ENCODE measurements at places on chromosomes 1 and 21.

GRCh38 chr1:64616039-64616438 is 128.8 kb upstream of the RAVER2 start:
- no peak for DNase-seq
- H3K27me3 ChIP-seq, result no peaks in the 10 kb centered on the region
- H3K36me3 ChIP-seq, result no peaks in the 10 kb centered on the region

- H3K4me1 ChIP-seq, result no peaks in the 10 kb centered on the region
- no peak for DNase-seq
- no peak overlapping the region for H3K27ac ChIP-seq
- no peaks in the 10 kb centered on the region for H3K36me3 ChIP-seq
- no peaks in the 10 kb centered on the region for H3K27me3 ChIP-seq
- no peak overlapping the region for H3K4me3 ChIP-seq
Observed at GRCh38 chr1:207261971-207262370, 59.5 kb upstream of the CD55 start.

DNA sequence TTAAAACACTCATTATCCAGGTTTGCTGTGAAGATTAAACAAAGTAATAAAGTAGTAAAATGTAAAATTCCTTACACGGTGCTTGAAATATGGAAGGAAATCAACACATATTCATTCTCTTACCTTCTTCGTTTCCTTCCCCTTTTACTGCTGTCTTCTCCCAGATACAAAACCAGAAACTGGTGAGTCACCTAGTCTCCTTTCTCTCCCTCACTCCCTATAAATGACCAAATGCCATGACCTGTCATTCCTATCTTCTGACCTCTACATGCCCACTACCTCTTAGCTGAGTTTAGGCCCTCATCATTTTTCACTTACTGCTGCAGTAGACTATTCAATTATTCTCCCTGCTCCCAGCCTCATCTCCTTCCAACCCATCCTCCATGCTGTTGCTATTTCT is 4.3 kb upstream of the NR1I3 start:
- H3K36me3 ChIP-seq, result no peaks in the 10 kb centered on the region
- H3K4me1 ChIP-seq, result no peaks in the 10 kb centered on the region
- H3K27ac ChIP-seq, result no peak overlapping the region
- no peaks in the 10 kb centered on the region for H3K27me3 ChIP-seq

DNA sequence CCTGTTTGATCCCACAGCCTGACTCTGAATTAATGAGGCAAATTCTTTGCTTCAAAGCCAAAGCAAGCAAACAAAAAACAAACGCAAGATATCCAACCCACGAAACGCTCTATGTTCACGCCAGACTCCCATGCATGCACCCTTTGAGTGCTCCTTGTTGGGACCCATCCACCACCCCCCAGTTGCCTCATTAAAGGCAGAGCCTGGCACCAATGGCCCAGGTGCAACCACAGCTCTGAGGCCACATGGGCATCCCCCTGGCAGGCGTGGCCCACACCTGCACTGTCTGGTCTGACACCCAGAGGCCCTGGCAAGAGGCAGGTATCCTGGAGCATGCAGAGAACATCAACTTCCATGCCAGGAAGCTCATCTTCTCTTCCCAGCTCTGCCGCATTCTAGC is 1.1 kb upstream of the PADI4 start:
- no peaks in the 10 kb centered on the region for H3K4me1 ChIP-seq
- no peak overlapping the region for H3K27ac ChIP-seq
- no peaks in the 10 kb centered on the region for H3K36me3 ChIP-seq
- H3K4me3 ChIP-seq, result no peak overlapping the region

- no peaks in the 10 kb centered on the region for H3K27me3 ChIP-seq
- H3K4me1 ChIP-seq, result peaks cover 9% of the 10 kb centered on the region
Observed at GRCh38 chr1:39427374-39427773, 64.1 kb upstream of the BMP8A start.

DNA sequence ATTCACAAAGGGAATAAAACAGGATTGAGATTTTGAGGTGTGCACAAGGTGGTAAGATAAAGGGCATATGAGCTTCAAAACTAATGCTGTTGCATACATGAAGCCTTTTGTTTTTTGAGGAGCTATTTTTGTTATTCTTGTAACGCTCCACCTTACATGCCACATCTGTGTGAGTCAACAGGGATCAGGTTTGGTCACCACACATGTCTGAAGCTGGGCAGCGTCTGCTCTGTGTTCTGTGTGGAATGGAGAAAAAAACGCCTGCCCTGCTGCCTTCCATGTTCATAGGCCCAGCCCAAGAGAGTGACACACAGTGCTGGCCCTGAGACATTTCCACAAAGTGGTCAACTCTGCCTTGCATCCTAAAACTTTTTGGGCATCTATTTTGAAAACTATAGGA is 67.7 kb downstream of the MPZL1 start:
- H3K4me1 ChIP-seq, result no peaks in the 10 kb centered on the region
- H3K27ac ChIP-seq, result no peak overlapping the region

GRCh38 chr21:38970765-38971164 is 165.0 kb downstream of the ETS2 start:
- H3K27ac ChIP-seq, result no peak overlapping the region
- no peak overlapping the region for H3K4me3 ChIP-seq
- no peaks in the 10 kb centered on the region for H3K4me1 ChIP-seq
- no peaks in the 10 kb centered on the region for H3K36me3 ChIP-seq

GRCh38 chr1:68473060-68473459 is 23.3 kb upstream of the RPE65 start:
- DNase-seq, result no peak
- H3K27ac ChIP-seq, result no peak overlapping the region
- no peaks in the 10 kb centered on the region for H3K27me3 ChIP-seq
- peaks cover 3% of the 10 kb centered on the region for H3K4me1 ChIP-seq
- H3K4me3 ChIP-seq, result no peak overlapping the region

DNA sequence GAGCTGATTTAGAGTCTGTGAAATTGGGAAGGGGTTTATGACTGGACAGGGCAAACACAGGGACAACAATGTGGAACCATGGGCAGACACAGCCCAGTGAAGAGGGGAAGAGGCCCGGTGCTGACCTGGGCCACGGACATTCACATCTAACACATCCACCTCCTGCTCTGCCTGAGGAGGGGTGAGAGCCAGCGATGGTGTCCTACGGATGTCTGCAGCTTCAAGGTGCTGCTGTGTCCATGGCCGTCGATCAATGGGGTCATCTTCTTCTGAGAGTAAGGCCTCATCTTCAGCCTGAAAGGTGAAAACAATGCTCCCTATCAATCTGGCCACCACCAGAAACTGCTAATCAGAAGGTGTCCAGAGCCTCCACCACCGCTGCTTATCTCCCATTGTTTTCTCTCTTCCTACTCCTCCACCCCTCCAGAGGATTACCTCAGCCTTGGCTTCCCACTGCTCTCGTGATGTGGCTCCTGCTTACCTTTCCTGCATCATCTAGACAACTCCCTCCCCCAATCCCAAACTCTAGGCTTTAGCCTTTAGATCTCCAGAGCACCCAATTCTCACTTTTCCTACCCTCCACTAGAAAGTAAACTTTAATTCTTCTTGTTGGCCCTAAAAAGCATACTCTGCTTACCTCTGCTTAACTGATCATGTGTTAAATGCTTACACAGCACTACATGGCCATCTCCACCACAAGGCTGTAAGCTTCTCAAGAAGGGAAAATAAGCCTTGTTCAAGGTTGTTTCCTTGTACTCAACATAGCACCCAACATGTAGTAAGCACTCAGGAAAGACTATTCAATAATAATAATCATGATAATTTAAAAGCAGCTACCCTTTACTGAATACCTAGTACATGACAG is 24.0 kb upstream of the ADAM30 start:
- H3K4me3 ChIP-seq, result no peak overlapping the region
- DNase-seq, result no peak
- H3K4me1 ChIP-seq, result no peaks in the 10 kb centered on the region
- H3K27ac ChIP-seq, result no peak overlapping the region
- peaks cover 100% of the 10 kb centered on the region for H3K36me3 ChIP-seq

- H3K36me3 ChIP-seq, result no peaks in the 10 kb centered on the region
- no peak overlapping the region for H3K4me3 ChIP-seq
- no peak overlapping the region for H3K27ac ChIP-seq
- no peak for DNase-seq
- H3K27me3 ChIP-seq, result no peaks in the 10 kb centered on the region
- no peaks in the 10 kb centered on the region for H3K4me1 ChIP-seq
Observed at GRCh38 chr1:33563699-33564098, 91.3 kb downstream of the ZSCAN20 start.

DNA sequence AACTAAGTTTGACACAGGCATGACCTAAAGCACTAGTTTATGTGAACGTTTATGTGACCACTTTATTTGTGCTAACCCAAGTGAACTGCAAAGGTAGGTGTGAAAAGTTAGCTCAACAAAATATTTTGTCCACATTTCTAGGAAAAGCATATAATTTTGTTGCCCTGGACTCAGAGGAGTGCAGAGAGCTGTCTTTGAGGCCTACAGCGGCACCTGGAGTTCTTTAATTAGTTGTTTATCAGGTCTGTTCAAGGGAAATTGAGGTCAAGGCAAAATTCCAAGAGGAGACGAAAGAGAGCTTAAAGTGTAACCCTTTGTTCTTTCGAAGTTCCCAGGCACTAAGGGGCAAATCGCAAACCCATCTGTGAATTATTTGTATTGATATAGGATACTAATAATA is 1.3 kb downstream of the GIPC2 start:
- DNase-seq, result peak; percentile 34
- H3K36me3 ChIP-seq, result no peaks in the 10 kb centered on the region
- peak overlapping the region; percentile 90 for H3K4me3 ChIP-seq
- peaks cover 8% of the 10 kb centered on the region for H3K4me1 ChIP-seq

- H3K36me3 ChIP-seq, result no peaks in the 10 kb centered on the region
- DNase-seq, result no peak
- H3K4me1 ChIP-seq, result no peaks in the 10 kb centered on the region
- no peak overlapping the region for H3K4me3 ChIP-seq
- H3K27ac ChIP-seq, result no peak overlapping the region
- peaks cover 73% of the 10 kb centered on the region for H3K27me3 ChIP-seq
Observed at GRCh38 chr1:2443277-2444137, 31.1 kb upstream of the PEX10 start.

DNA sequence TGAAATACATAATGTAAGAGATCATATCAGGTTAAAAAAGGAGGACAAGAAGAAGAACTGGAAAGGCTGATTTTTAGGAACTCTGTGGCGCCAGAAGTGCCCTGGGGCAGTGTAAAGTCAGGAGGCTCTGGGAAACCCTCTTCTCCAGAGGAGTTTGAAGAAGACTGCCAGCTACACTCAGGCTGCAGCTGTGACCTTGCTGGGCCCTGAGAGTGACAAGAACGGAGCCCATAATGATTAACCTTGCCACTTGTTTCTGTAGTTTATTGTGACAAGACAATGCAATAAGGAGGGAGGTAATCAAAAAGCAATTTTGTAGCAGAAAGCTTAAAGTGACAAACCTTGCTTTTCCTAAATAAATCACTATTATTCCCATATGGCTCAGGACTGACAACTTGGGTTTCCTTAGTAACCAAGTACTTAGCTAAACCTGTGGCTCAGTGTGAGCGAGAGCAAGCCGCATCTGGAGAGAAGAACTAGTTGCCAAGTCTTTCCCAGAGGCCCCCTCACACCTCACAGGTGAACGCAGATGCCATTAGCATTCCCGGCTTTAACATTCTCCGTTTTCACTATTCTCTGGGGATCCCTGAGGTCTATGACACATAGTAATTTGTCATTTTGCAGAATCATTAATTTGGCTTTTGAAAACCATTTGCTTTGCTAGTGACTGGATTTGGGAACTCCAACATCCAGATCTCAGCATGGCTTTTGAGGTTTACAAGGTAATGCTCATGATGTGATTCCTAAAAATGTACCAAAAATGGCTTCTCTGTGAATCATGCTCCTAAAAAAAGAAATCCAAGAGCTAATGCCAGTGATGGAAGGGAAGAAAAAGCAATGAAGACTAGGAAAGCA is 115.9 kb downstream of the OMA1 start:
- no peak overlapping the region for H3K4me3 ChIP-seq
- peaks cover 8% of the 10 kb centered on the region for H3K4me1 ChIP-seq
- H3K36me3 ChIP-seq, result no peaks in the 10 kb centered on the region
- no peak for DNase-seq
- H3K27ac ChIP-seq, result no peak overlapping the region

- H3K27me3 ChIP-seq, result no peaks in the 10 kb centered on the region
- H3K4me3 ChIP-seq, result no peak overlapping the region
- no peak for DNase-seq
- H3K36me3 ChIP-seq, result no peaks in the 10 kb centered on the region
- no peaks in the 10 kb centered on the region for H3K4me1 ChIP-seq
Observed at GRCh38 chr1:4084048-4084431, 184.0 kb upstream of the C1orf174 start.

DNA sequence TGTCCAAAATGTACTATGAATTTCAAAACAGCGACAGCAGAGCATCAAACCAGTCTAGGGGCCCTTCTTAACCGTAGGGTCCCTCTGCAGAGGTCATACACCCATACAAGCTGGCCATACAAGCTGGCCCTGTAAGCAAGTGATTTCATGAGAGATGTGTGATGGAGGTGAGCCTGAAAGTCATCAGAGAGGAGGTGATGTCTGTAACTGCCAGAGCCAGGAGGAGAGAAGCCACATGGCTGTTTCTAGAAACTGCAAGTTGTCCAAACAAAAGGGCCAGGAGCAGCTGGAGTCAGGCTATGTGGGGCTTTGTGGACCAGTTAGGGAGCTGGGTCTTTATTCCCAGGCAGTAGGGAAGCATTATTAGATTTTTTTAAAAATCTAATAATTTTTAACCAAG is 14.8 kb upstream of the SERINC2 start:
- H3K27ac ChIP-seq, result no peak overlapping the region
- H3K27me3 ChIP-seq, result no peaks in the 10 kb centered on the region
- H3K4me3 ChIP-seq, result no peak overlapping the region

GRCh38 chr1:69196071-69196470 is 371.7 kb upstream of the LRRC7 start:
- no peaks in the 10 kb centered on the region for H3K36me3 ChIP-seq
- no peak for DNase-seq
- no peak overlapping the region for H3K4me3 ChIP-seq

GRCh38 chr1:3515774-3516480 is 61.5 kb downstream of the ARHGEF16 start:
- H3K27ac ChIP-seq, result no peak overlapping the region
- no peak overlapping the region for H3K4me3 ChIP-seq
- no peaks in the 10 kb centered on the region for H3K27me3 ChIP-seq
- no peaks in the 10 kb centered on the region for H3K4me1 ChIP-seq
- DNase-seq, result no peak

DNA sequence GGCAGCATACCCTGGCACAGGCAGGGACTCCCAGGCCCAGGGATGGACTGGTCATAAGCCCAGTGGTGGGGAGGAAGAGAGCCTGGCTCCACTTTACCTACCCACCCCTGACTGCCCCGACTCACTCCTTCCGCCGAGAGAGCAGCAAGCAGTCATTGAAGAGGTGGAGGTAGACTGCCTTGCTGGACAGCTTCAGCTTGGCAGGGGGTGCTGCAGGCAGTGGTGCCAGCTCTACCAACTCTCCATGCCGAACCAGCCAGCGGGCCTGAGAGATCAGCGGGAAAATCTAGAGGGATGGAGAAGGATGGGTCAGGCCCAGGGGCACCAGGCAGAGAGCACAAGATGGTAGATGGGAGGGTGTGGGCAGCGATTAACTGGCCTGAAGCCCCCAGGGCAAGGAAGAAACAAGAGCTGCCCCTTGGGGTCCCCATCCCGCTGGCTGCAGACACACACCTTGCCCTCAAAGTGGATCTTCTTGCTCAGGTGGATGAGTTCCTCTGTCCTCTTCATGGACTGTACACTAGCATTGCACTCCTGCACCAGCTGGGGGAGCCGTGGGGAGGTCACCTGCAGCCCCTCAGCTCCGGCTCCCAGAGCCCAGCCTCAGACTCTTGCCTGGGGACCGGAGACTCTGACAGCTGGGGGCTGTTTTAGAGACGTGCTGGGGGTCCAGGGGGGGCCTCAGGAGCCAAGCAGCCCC is 7.7 kb downstream of the ARHGEF19 start:
- no peak overlapping the region for H3K27ac ChIP-seq
- H3K4me3 ChIP-seq, result no peak overlapping the region
- peaks cover 25% of the 10 kb centered on the region for H3K4me1 ChIP-seq
- no peak for DNase-seq
